Thymus (tissue), 14 donors: ENCODE measurements at places on chromosomes 12 and 14.
A peak's percentile ranks its signal among the peaks of the same experiment; 100 is the strongest.

GRCh38 chr14:104596451-104596918 is 8.1 kb downstream of the TMEM179 start:
- H3K27me3 ChIP-seq: no peaks in the 10 kb centered on the region
- H3K4me3 ChIP-seq: no peak overlapping the region
- H3K36me3 ChIP-seq: no peaks in the 10 kb centered on the region

- no peak for DNase-seq
- no peaks in the 10 kb centered on the region for H3K36me3 ChIP-seq
- no peaks in the 10 kb centered on the region for H3K27me3 ChIP-seq
- no peak overlapping the region for H3K27ac ChIP-seq
Observed at GRCh38 chr14:105077649-105077995, 12.4 kb upstream of the GPR132 start.

DNA sequence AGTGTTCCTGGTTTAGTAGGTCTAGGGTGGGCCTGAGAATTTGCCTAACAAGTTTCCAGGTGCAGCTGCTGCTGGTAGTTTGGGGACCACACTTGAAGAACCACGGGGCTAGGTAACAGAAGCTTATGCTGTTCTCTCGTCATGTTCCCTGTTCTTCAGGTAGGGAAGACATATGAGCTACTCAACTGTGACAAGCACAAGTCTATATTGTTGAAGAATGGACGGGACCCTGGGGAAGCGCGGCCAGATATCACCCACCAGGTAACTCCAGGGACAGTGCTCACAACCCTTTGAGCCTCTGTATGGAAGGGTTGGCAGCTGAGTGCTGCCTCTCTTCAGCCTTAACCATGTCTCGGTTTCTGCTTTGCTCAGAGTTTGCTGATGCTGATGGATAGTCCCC is 3.5 kb downstream of the EMG1 start:
- peaks cover 6% of the 10 kb centered on the region for H3K4me1 ChIP-seq
- no peaks in the 10 kb centered on the region for H3K27me3 ChIP-seq
- no peak for DNase-seq
- H3K27ac ChIP-seq: no peak overlapping the region

DNA sequence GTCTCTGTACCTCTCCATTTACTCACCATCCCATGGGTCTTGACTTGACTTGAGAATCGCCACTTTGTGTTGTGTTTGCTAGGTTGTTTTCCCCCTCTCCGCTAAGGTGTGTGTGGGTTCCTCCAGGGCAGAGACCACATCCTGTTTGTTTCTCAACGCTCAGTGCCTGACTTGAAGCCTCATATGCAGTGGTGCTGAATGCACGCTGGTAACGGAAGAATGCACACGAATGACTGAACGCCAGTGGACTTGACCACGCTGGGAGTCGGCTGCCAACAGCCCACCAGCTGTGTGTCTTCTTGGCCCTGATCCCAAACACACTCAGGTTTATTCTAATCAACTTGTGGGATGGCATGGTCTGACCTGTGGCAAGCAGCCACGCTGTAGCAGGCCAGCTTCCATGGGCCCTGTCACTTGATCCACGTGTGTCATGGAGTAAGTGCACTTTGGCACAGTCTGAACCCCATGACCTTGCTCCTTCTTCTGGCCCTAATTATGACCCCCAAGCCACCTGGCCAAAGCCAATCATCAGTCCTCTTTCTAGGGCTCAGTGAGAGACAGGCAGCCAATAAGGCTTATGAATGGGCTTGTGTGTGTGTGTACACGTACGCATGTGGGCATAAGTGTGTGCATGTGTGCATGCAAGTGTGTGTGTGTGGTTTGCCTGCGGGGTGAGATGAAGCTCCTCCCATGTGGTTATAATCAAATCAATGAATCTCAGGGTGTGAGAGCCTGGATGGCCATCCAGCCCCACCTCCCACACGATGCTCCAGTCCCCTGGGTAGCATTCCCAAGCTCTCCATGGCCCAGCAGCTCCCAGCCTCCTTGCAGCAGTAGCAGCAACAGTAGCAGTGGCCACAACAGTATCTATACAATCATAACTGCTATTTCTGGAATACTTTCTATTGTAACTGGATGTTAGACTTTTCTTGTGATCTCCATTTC is 6.4 kb upstream of the TC2N start:
- H3K36me3 ChIP-seq: peaks cover 3% of the 10 kb centered on the region
- peak overlapping the region; percentile 99 for H3K27ac ChIP-seq
- peak; percentile 84 for DNase-seq
- H3K27me3 ChIP-seq: no peaks in the 10 kb centered on the region

GRCh38 chr12:112514926-112515642 is 96.3 kb downstream of the PTPN11 start:
- no peak overlapping the region for H3K27ac ChIP-seq
- no peak overlapping the region for H3K4me3 ChIP-seq
- H3K36me3 ChIP-seq: no peaks in the 10 kb centered on the region
- no peaks in the 10 kb centered on the region for H3K27me3 ChIP-seq
- H3K4me1 ChIP-seq: no peaks in the 10 kb centered on the region

- H3K4me1 ChIP-seq: peaks cover 17% of the 10 kb centered on the region
- H3K36me3 ChIP-seq: no peaks in the 10 kb centered on the region
- H3K27ac ChIP-seq: peak overlapping the region; percentile 67
- no peak for DNase-seq
- H3K4me3 ChIP-seq: no peak overlapping the region
Observed at GRCh38 chr12:3896356-3896755, 23.2 kb upstream of the PARP11 start.

DNA sequence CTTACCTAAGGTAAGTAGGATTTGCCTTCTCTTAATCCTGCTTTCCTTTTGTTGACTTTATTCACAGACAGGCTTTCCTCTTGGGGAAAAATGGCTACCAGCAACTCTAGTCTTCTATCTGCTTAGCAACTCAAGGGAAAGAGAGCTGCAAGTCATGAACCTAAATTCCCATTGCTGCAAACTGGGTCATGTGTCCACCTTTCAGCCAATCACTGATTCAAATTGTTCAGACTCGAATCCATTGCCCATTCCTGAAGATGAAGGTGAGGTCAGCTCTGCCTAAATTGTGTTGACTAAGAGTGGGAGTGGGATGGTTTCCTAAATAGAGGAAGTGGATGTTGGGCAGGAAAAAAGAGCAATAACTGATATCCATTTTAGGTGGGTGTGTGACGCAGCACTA is 7.7 kb downstream of the FBXW8 start:
- no peak overlapping the region for H3K4me3 ChIP-seq
- H3K36me3 ChIP-seq: no peaks in the 10 kb centered on the region
- DNase-seq: no peak
- no peaks in the 10 kb centered on the region for H3K4me1 ChIP-seq
- H3K27ac ChIP-seq: no peak overlapping the region

DNA sequence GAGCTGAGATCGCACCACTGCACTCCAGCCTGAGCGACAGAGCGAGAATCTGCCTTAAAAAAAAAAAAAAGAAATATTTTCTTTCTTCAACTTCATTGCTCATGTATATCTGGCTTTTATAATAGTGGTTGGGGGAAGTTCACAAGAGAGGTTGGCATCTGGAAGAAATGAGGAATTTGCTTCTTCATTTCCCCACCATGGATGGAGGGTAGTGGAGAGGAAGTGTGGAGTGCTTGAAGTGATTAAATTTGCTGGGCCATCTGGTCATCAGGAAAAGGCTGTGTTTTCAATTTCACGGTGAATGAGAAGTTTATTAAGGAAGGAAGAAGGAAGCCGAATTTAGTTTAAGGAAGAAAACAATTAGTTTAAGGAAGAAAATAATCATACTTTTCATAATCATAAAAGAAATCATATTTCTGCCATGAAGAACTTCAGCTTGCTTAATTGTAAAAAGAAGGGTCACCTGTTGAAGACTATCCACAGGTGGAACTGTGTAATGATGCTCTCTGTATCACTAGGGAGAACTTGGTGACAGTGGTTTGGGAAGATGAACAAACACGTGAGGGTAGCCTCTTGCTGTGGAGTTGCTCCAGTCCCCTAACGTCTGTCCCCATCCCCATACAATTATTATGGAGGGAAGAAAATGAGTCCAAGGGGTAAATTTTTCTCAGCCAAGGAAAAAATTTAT is 197.3 kb upstream of the ARHGAP5 start:
- H3K4me1 ChIP-seq: no peaks in the 10 kb centered on the region
- no peak overlapping the region for H3K27ac ChIP-seq
- H3K36me3 ChIP-seq: no peaks in the 10 kb centered on the region
- H3K27me3 ChIP-seq: no peaks in the 10 kb centered on the region
- DNase-seq: no peak

GRCh38 chr12:20345866-20346265 is 22.5 kb upstream of the PDE3A start:
- no peaks in the 10 kb centered on the region for H3K4me1 ChIP-seq
- no peaks in the 10 kb centered on the region for H3K36me3 ChIP-seq
- no peaks in the 10 kb centered on the region for H3K27me3 ChIP-seq
- no peak for DNase-seq
- H3K27ac ChIP-seq: no peak overlapping the region

DNA sequence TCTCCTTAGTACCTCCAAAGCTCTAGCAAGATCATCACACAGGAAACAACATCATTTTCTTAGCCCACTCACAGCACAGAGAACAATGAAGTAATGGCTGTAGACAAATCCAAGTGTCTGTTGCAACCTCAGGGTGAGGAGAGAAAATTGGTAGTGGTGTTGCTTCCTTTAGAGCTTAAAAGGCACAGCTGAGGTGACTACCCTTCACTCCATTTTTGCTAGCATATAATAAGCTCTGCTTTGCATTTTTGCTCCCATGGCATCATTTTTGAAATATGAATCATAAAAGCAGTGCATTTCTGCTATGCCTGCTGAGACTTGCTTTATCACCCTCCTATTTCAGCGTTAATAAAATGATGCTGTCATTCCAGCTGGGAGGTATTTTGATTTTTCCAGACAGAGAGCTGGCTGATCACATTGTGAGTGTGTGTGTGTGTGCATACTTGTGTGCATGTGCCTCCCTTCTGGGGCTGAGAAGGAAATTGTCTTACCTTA is 18.5 kb upstream of the PCNX1 start:
- H3K27me3 ChIP-seq: no peaks in the 10 kb centered on the region
- no peak overlapping the region for H3K27ac ChIP-seq
- H3K4me3 ChIP-seq: no peak overlapping the region
- peaks cover 47% of the 10 kb centered on the region for H3K4me1 ChIP-seq
- DNase-seq: no peak

- H3K4me1 ChIP-seq: peaks cover 11% of the 10 kb centered on the region
- H3K4me3 ChIP-seq: peak overlapping the region; percentile 94
- H3K27ac ChIP-seq: peak overlapping the region; percentile 88
- no peak for DNase-seq
Observed at GRCh38 chr14:59484639-59485175, 390 bp downstream of the JKAMP start.

- H3K27ac ChIP-seq: no peak overlapping the region
- no peaks in the 10 kb centered on the region for H3K36me3 ChIP-seq
- no peaks in the 10 kb centered on the region for H3K4me1 ChIP-seq
Observed at GRCh38 chr12:34109390-34109789, 87.1 kb downstream of the ALG10 start.

DNA sequence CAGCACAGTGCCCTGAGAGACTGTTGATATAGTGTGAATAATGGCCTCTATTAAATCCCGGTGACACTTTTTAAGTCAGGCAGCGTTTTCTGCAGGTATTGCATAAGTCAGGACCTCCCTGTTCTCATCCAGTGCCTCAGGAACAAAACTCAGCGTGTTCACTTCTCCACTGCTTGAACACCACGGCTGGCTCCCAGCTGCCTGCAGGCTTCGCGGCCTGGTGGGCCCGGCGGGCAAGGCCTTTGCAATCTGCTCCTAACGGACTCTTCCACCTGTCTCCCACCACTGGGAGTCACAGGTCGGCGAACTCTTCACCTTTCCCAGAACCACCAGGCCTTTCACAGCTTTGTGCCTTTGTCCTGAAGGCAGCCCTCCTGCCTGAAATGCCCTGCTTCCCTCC is 18.7 kb downstream of the RFX4 start:
- no peak for DNase-seq
- peaks cover 14% of the 10 kb centered on the region for H3K27me3 ChIP-seq
- H3K4me1 ChIP-seq: no peaks in the 10 kb centered on the region

GRCh38 chr12:42786400-42787148 is 197.0 kb upstream of the PRICKLE1 start:
- H3K4me1 ChIP-seq: no peaks in the 10 kb centered on the region
- H3K36me3 ChIP-seq: no peaks in the 10 kb centered on the region
- H3K27me3 ChIP-seq: no peaks in the 10 kb centered on the region

DNA sequence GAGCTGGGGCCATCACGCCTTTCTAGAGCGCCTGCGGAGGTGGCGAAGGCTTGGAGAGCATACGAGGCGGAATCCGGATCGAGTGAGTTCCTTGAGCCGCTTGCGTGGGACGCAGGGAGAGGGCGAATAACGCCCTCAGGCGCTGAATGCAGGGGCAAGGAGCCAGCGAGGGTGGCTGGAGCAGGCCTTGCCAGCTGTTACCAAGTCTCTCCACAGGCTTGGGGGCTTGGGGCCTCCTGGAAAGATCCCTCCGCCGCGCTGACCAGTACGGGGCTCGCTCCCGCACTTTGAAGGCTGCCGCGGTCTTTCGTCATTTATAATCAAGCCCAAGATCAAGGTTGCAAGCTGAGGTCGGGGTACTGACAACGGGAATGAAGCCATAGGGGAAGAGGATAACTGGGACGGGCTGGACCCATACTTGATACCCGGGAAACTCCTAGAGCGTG is 1.2 kb downstream of the FLRT2 start:
- H3K27ac ChIP-seq: peak overlapping the region; percentile 51
- no peaks in the 10 kb centered on the region for H3K36me3 ChIP-seq
- no peak for DNase-seq
- peaks cover 78% of the 10 kb centered on the region for H3K27me3 ChIP-seq
- no peak overlapping the region for H3K4me3 ChIP-seq

DNA sequence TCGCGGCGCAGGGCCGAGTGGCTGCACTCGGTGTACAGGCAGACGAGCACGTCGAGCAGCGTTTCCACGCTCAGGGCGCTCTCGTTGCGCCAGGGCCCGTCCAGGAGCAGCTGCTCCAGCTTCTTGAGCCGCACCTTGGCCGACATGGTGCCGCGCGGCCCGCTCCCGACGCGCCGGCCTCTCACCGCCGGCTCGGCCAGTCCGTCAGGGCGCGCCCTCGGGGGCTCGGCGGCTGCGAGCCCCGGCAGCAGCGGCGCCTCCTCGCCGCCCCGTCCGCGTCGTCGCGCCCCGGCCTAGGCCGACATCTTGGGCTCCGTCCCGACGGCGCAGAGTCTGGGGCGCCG is 349 bp downstream of the CDC42BPB start:
- H3K27ac ChIP-seq: peak overlapping the region; percentile 58
- H3K4me1 ChIP-seq: no peaks in the 10 kb centered on the region
- no peaks in the 10 kb centered on the region for H3K36me3 ChIP-seq
- H3K4me3 ChIP-seq: peak overlapping the region; percentile 56

- H3K36me3 ChIP-seq: peaks cover 43% of the 10 kb centered on the region
- no peak for DNase-seq
- no peaks in the 10 kb centered on the region for H3K27me3 ChIP-seq
- H3K4me1 ChIP-seq: no peaks in the 10 kb centered on the region
- no peak overlapping the region for H3K4me3 ChIP-seq
Observed at GRCh38 chr12:119843100-119843499, 34.0 kb downstream of the CIT start.

DNA sequence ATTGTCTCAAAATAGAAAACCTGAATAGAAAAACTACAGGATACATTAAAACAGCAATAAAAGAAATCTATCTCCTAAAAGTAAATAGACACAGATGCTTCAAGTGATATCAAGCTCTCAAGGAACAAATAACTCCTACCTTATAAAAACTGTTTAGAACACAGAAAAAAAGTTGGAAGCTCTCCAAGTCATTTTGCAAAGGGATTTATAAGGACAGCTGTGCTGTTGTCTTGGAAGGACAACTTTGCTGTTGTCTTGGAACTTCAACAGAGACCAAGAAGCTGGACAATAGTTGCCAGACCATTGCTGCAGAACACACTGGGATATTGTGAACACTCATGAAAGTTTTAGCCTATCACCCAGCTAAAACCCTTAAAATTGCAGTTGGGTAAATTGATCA is 780.7 kb downstream of the FLRT2 start:
- H3K4me1 ChIP-seq: no peaks in the 10 kb centered on the region
- no peak overlapping the region for H3K27ac ChIP-seq
- H3K4me3 ChIP-seq: no peak overlapping the region
- no peaks in the 10 kb centered on the region for H3K27me3 ChIP-seq
